Kidney capillary endothelial cell (primary cell): ENCODE measurements at places on chromosomes 16 and 17.

- no peak for DNase-seq
Observed at GRCh38 chr16:84982434-84982833, 28.9 kb downstream of the ZDHHC7 start.

DNA sequence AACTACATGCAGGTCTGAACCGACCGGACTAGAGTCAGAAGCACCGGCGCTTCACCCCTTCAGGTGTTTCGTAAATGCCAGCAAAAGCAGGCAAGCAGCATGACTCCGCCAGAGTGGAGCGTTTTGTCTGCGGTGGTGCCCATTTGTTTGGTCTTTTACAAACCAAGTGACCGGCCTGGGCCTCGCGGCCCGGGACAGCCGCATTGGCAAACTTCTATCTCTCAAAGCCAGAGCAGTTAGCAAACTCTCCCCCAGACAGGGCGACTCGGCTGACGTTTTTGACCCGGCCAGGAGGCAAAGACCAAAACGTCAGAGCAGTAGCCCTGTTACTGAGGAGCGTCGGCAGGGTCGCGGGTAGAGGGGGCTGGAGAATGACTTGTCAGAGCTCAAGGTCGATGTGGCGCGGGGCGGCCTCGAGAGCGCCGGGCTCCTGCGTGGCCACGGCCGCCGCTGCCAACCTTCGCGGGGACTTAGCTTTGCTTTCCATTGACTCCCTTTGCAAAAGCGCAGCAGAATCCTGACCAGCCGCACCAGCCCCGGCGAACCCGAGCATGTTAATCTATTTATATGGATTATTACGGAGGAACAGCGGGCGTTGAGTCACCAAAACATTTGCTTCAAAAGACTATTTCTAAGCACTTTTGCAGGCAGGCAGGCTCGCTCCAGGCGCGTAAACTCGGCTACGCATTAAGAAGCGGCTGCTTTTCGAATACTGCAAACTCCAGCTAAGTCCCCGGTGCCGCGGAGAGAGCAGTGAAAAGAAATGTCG lies 763 bp upstream of the SOX9 start:
- no peak for DNase-seq

DNA sequence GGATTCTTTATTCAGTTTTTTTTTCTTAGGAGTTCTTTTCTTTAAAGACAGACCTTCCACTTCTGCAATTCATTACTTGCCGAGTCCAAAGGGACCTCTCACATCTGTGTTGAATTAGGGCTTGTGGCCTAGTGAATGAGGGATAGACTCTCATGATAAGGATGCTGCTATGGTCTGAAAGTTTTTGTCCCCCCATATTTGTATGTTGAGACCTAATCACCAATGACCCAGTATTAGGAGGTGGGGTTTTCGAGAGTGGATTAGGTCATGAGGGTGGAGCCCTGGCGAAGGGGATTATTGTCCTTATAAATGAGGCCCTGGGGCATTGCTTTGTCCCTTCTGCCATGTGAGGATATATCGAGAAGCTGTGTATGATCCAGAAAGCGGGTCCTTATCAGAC lies 9.5 kb downstream of the KRT12 start:
- DNase-seq = no peak

GRCh38 chr17:17151962-17152361 lies 54.2 kb downstream of the PLD6 start:
- DNase-seq = peak; percentile 82

- no peak for DNase-seq
Observed at GRCh38 chr17:67151717-67152116, 93.3 kb downstream of the HELZ start.

DNA sequence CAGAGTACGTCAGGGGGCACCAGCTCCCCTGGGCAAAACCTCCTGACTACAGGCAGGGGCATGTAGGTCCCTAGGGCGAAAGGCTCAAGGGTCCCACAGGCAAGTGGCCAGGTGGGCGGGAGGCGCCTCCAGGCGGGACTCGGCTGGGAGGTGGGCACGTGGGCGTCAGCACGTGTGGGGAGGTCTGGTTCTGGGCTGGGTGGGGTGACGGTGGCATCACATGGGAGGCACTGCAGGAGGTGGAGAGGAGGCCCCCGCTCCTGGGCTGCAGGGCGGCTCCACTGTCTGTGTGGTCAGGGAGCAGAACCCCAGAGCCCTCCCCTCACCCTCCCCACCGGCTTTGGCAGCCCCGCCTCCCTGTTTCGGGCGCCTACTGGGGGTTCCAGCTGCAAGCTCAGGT lies 52.7 kb downstream of the ACTG1 start:
- DNase-seq = no peak

- no peak for DNase-seq
Observed at GRCh38 chr17:63910096-63910495, 962 bp downstream of the CSHL1 start.

- no peak for DNase-seq
Observed at GRCh38 chr16:3589441-3589921, 12.3 kb upstream of the NLRC3 start.

DNA sequence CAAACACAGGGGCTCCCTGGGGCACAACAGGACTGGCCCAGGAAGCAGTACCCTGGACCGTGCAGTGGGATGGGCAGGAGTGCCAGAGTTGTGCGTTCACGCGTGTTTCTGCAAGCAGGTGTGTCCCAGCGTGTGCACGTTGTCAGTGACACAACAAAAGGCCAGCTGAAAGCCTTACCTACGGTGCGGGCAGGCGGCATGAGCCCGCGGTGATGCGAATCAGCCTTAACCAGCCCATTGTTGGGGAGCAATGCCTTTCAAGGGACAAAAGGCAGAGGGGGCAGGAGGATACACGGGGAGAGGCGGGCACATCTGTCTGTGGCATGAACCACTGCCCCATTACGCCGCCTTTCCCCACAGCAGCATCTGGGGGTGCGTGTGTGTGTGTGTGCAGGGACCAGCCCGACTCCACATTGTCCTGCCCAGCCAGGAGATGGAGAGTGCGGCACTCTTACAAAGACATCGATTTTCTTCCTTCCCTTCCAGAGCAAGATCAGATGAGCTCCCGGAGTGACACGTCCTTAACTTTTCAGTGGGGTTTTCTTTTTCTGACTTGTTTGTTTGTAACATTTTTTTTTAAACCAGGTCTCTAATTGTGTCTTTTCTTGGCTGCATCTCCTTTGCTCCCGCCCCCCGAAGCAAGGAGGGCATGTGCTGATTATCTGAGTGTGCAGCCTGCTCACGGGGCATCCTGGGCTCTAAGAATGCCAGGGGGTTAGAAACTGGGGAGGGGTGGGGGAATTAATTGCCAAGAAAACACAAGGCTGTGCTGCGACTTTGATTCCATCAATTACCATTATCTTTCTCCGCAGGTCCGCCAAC lies 158.1 kb downstream of the ZNF423 start:
- no peak for DNase-seq

DNA sequence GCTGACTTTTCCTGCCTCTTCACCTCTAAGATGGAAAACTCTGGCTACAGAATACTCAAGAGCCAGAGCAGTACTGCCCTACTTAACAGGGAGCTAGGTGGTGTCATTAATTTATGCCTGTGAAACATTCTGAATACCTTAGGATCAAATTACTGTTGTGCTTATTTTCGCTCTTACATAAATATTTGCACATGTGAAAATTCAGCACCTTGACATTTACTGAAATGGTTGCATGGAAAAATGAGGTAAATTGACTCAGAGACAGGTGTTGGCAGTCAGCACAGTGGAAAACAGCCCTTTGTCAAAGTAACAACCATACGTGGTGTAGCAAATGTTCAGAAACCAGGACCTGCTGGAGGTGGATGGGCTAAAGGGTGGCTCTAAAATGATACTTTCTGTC lies 193.6 kb downstream of the CDH8 start:
- no peak for DNase-seq

DNA sequence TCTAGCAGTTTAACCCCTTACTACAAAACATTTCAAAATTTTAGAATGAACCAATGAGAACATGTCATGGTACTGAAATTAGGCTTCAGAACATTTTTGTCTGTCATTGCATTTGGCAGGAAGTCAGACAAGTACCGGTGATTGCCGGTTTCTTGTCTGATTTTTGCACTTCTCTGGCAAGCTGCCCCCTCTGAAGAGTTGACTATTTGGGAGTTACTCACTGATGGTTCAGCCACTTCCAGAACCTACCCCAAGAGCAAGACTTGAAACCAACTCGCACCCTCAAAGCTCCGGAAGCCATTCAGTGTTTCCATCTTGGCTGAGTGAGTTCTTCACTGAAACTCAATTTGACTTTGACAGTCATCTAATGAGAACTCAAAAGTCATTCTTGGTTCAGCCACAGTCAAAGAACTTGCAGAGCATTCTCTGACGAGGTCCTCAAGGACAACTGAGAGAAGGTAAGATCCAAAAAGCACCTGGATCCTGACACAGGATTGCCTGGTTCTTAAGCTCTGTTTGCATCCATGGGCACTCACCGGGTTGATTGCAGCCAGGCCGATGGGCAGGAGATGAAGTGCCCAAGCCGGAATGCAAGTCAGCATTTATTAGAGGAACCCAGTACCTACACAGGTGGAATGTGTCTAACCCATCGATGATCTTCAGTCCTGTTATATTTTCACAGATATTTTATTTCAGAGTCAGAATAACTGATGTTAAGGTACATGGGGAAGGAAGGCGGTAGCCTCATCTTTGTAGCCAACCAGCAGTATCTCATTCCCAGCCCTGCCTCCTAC lies 93.6 kb downstream of the USP22 start:
- no peak for DNase-seq

DNA sequence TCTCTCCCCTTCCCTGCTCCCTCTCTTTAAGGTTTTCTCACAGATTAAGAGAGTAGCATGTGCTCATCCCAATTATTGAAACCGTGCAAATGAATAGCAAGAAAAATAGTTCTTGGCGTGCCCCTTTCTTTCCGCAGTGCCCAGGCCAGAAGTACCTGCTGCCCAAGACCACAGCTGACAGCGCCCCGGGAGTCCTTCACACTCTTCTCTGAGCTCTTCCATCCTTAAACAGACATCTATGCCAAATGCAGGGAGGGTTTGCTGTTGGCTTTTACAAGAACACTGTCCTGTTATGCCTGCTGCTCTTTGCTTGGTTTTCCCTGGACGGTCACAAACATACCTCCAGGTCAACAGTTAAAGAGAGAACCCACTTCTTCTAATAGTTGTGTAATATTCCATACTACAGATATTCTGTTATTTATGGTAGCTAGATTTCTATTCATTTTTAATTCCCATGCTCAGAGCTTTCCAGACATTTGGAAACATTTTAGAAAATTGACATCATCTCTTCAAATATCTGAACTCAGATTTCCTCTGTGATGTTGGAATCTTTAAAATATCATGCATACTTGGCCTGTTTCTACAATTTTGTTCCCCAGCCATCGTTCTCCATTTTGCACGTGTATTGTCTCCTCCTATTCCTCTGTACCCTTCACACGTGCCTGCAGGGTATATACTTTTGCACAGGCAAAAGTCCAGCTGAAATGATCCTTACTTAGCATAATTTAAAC lies 416.7 kb downstream of the WWOX start:
- DNase-seq = no peak

- no peak for DNase-seq
Observed at GRCh38 chr17:7328009-7328408, 1.1 kb downstream of the NEURL4 start.

GRCh38 chr16:67268136-67268579 lies 11.2 kb upstream of the PLEKHG4 start:
- no peak for DNase-seq

DNA sequence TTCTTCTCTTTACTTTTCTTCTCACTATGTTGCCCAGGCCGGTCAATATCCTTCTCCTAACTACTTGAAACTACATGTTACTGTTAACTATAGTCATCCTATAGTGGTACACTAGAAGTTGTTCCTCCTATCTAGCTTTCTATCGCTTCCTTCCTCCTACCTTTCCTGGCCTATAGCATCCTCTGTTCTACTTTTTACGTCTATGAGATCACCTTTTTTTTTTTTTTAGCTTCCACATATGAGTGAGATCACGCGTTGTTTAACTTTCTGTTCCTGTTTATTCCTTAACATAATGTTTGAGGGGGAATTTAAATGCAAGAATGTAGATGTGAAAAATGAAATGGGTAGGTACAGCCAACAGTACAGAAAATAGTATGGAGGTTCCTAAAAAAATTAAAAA lies 30.5 kb upstream of the YPEL2 start:
- no peak for DNase-seq

- DNase-seq = no peak
Observed at GRCh38 chr16:81481207-81481821, 36.7 kb downstream of the CMIP start.

- DNase-seq = no peak
Observed at GRCh38 chr17:66589892-66590291, 245.0 kb upstream of the CACNG5 start.

GRCh38 chr17:10802496-10803284 lies 1.2 kb downstream of the TMEM238L start:
- no peak for DNase-seq

- peak; percentile 21 for DNase-seq
Observed at GRCh38 chr16:30112197-30113030, 923 bp downstream of the GDPD3 start.

DNA sequence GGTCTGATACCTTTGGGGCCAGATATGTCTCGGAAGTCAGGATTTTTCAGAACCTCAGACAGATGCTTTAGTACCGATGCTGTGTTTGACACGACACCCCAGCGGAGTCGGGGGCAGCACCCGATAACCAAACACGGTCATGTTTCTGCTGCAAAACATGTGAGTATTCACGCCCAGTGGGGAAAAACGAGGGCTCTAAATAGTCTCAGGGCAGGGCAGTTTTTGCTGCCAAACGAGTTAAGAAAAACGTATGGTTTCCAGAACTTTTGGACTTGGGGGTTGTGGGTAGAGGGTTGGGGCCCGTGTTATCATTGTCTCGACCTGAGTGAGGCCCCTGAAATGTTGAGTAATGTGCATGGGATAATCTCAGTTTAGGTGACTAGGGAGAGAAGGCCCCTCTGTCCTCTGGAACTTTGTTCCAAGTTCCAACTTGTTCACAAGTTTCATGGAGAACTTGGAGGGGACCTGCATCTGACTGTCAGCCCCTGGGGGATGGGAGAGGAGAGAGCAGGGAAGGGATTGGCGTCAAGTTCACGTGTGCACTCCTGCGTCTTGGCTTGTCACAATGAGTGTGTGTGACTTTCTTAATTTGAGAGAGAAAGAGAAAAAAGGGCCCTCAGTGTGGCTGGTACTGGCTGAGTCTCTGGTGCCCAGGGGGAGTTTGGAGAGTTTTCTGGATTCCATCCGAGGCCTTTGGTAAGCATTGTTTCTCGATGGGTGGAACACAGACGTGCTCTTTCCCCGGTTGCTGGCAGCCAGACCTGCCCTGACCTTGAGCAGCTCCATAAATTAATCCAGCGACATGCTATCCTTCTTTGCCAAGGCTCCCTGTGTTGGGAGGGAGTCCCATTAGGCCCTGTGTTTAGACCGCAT lies 83.9 kb upstream of the CIBAR2 start:
- no peak for DNase-seq

GRCh38 chr17:60724647-60725046 lies 47.0 kb downstream of the BCAS3 start:
- no peak for DNase-seq

GRCh38 chr16:89320782-89321501 lies 103.4 kb downstream of the ZNF778 start:
- DNase-seq = no peak

DNA sequence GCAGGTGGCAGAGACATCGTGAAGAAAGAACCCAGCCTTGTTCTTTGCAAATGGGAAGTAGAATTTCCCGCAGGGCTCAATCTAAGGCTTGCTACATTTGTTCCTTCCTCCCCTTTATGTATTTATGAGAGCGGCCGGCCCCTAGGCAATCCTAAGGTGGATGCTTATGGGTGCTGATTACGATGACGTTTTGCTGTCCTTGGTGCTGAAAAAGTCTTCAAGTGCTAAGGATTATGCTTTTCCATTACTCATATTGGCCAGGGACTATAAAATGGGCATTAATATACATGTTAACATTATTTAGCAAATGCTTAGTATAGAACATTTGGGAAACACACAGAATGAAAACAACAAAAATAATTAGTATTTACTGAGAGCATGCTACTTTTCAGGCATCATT lies 313.3 kb upstream of the XYLT1 start:
- DNase-seq = no peak

GRCh38 chr16:47713225-47713595 lies 252.1 kb downstream of the PHKB start:
- peak; percentile 80 for DNase-seq
